ENCODE measurements at places on chromosomes 16 and 17.

DNA sequence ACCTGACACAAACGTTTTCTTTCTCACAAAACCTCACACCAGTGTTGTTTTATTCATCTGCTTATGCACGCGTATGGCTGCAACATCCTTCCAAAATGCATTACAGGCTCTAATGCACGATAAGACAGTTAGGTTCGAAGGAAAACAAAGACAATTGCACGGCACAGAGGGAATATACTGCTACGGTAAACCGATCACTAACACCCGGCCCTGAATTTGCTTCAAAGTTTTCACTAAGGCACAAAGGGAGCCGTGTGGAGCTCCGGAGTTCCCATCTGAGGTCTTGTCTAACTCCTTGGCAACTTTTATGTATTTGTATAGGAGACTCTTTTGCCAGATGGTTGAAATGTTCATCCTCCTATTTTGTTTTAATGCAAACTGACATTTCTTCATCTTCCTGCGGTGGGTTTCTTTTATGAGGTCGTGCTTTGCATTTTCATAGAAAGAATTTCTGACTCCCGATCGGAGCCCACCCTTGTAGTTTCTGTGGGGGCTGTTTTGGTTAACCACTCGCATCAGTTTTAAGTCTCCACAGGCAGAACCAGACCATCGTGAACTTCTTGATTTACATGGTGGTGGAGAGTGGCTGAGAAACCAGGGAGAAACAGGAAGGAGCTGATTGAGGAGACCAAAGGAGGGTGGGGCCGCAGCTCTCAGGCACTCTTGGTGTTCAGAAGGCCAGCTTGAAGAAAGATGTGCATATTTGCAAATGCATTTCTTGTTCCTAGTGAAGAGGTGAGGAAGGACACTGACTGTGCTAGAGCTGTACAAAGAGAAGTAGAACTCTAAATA is 516.8 kb downstream of the MAF start:
- DNase-seq, result peak; percentile 61

- DNase-seq, result no peak
Observed at GRCh38 chr16:70736465-70737376, 50.9 kb upstream of the MTSS2 start.

DNA sequence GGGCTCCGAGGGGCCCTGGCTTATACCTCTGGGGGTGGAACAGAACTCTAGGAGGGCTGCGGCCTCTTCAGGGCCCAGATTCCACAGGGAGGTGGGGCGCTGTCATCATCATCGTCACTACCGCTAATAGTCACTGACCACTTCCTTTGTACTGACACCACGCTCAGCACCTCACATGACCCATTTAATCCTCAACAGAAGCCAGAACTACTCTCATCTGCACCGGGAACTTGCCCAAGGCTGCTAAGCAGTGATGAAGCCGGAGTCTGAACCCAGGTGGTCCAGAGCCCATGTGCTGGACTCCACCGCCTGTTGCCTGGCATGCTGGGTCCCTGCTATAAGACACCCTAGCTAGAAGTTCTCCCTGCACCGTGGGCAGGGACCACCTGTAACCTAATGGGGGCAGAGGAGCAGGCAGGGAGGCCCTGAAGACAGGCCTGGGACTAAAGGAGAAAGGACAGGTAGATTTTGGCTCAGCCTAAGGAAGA is 12.0 kb downstream of the UNC13D start:
- DNase-seq, result peak; percentile 84

- peak; percentile 33 for DNase-seq
Observed at GRCh38 chr17:38786372-38786771, 13.0 kb downstream of the PIP4K2B start.

GRCh38 chr17:16033729-16034349 is 34.2 kb downstream of the TTC19 start:
- no peak for DNase-seq

DNA sequence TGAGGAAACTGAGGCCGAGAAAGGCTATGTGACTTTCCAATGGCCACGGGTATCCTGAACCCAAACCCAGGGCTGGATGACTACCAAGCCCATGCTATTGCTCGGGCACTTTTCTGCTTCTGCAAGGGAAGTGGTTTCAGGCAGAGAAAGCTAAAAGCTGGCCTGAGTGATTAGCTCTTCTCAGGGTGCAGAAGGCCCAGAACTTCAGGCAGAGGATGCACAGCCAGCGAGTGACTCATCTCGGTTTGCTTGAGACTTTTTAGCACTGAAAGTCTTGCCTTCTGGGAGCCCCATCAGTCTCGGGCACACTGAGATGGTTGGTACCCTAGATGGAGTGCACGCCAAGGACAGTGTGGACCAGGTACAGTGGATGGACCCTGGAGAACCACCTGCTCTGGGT is 129.5 kb upstream of the SDK2 start:
- peak; percentile 64 for DNase-seq

DNA sequence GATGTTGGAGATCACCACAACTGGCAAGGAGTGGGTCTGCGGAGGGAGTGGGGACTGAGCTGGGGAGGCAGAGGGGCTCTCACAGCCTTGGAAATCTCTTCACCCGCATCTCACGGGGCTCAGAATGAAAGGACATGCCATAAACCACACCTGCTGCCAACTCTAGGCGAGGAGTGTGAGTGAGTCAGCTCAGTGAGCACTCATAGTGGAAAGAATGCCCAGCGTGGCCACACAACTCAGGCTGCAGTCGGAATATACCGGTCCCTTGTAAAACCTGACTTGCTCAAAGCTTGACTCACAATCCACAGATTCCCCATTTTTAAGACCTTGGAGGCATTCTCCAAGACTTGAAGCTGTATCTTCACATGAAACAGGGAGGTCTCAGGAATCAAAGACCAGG is 36.7 kb downstream of the STAT5A start:
- DNase-seq, result no peak
